ENCODE measurements at places on chromosomes 3 and 15.

DNA sequence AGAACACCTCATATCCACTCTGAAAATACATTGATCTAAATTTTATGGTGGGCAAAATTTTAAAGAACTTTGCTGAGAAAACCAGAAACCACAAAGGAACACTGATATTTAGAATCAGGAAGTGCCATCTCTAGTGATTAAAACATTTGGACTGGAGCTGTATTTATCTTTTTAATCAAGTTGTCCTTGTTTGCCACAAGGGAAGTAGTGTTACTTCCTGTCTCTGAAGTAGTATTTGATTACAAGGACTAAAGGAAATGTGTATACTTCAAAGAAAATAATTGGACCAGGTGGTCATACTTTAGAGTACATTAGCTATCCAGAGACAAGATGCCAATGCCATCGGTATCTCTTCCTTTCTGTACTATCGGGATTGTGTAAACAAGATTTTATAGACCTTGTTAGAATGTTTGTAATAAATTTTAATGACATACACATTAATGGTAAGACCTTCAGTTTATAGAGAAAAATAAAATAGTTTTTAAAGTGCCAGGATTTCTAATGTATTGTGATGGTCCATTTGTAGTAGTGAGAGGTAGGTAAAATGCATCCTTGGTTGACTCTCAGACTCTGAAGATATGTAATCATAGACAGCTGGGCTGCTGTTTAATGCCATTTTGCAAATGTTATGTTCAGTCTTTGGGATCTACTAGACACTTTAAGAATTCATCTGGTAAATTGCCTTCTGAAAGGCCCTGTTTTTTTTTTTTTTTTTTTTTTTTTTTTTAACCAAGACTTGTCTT lies 131.9 kb downstream of the B3GALNT1 start:
- H3K4me3 ChIP-seq: no peak overlapping the region
- peaks cover 2% of the 10 kb centered on the region for H3K4me1 ChIP-seq
- H3K36me3 ChIP-seq: no peaks in the 10 kb centered on the region
- DNase-seq: no peak
- H3K27ac ChIP-seq: no peak overlapping the region

- no peak for DNase-seq
- no peaks in the 10 kb centered on the region for H3K4me1 ChIP-seq
- H3K36me3 ChIP-seq: no peaks in the 10 kb centered on the region
- H3K27me3 ChIP-seq: no peaks in the 10 kb centered on the region
Measured at GRCh38 chr15:78382114-78382880, 42.1 kb downstream of the CRABP1 start.

GRCh38 chr3:88150371-88150770 lies 612 bp downstream of the C3orf38 start:
- DNase-seq: no peak
- peak overlapping the region; percentile 99 for H3K27ac ChIP-seq
- peak overlapping the region; percentile 86 for H3K4me3 ChIP-seq

DNA sequence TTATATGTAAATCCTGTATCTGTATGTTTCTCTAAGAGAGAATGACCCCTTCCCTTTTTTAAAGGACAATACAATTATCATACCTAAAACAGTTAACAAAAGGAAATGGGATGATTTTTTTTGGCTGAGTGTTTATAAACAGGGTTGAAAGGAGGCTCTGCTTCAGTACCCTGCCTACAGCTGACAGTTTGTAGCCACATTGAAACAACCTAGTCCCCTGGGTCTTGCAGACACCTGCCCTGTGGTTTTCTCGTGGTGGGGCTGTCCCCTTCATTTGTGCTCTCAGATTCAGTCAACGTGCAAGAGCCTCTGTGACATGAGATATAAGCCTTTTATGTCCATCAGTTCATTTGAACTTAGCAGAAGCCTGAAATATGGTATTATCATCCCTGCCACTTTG lies 2.3 kb upstream of the HMCES start:
- no peak overlapping the region for H3K4me3 ChIP-seq
- peaks cover 6% of the 10 kb centered on the region for H3K4me1 ChIP-seq
- no peak for DNase-seq
- H3K27me3 ChIP-seq: no peaks in the 10 kb centered on the region
- H3K27ac ChIP-seq: no peak overlapping the region

DNA sequence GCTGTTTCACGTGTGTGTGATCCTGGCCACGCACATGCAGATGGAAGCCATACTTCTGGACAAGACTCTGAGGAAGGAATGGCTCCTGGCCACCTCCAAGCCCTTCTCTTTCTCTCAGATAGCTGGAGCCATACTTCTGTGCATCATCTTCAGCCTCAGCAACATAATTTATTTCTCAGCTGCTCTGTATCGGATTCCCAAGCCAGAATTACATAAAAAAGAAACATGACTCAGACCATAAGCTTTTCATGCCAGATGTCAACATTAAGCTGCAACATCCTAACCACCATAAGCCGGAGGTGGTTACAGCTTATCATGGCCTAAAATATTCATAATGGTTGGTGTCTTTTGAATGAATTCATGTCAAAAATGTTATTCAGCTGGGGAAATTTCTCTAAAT lies 10.6 kb upstream of the KIF23 start:
- H3K4me1 ChIP-seq: no peaks in the 10 kb centered on the region
- no peaks in the 10 kb centered on the region for H3K27me3 ChIP-seq
- no peak overlapping the region for H3K27ac ChIP-seq
- no peak for DNase-seq
- no peak overlapping the region for H3K4me3 ChIP-seq
